ENCODE measurements at places on chromosomes 4 and X.
A peak's percentile ranks its signal among the peaks of the same experiment; 100 is the strongest.

- DNase-seq = no peak
These were observed 344.8 kb upstream of the MAGEB2 start for GRCh38 chrX:29870608-29871007.

DNA sequence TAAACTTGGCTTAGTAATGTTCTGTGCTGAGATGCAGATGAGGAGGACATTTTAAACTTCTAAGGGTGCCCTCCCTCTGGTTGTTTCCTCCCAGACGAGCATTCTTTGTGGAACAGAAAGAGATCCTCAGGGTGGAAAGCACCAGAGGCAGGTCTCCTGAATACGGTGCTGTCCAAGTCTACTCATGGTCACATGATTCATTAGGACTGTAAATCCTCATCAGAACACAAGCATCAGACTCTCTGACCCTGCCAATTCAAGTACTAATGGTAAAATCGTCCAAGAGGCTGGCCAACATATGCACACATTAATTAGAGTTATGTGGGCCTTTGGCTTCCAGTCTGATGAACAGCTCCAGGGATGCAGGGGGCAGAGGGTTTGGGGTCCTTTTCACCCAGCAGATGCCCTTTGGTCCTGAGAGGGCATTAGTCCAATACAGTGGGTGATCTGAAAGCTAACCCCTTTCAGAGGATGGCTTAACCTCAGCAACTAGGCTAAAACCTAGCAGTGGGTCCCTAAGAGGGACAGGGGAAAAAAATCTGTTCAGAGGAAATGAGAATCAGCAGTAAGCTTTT, 18.2 kb downstream of the HAND2 start:
- no peak for DNase-seq

DNA sequence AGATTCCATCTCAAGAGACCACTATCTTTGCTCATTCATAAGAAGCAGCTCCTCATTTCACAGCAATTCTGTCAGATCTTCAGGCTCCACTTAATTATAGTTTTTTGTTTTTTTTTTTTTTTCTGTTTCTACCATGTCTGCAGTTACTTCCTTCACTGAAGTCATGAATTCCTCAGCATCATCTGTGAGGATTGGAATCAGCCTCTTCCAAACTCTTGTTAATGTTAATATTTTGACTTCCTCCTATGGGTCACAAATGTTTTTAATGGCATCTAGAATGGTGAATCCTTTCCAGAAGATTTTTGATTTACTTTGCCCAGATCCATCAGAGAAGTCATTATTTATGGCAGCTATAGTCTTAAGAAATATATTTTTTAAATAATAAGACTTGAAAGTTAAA, 53.1 kb downstream of the BMP2K start:
- no peak for DNase-seq

DNA sequence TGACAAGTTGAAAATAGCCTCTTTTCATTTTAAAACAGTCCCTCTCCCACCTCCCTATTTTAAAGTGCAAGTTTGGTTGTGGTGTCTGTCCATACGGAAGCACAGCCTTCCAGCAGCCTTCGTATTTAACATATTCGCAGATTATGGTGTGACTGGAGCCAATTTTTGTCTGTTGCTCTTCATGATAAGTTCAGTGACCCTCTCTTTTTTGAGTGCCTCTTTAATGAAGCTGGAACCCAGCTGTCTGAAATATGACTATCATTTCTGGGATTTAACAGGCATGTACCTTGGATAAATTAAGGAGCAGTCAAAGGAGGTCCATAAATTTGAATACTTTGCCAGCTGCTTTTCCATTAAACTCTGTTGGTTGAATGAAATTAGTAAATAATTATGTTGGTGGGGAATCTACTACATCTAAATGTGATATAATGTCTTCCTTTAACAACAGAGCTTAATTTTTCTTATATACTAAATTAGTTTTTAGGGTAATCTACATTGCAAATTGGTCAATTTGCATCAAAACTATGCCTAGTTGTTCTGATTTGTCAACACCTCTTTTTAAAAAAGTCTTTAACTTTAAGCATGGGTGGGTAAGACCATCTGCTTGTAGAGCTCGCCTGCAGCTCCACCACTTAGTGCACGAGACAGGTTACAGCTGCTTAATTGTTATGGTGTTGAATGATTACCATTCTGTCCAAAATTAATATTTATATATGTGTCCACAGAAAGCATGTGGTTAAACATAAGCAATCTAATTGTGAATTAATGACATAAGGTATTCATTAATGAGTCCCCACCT, 216.6 kb downstream of the DCTD start:
- no peak for DNase-seq

DNA sequence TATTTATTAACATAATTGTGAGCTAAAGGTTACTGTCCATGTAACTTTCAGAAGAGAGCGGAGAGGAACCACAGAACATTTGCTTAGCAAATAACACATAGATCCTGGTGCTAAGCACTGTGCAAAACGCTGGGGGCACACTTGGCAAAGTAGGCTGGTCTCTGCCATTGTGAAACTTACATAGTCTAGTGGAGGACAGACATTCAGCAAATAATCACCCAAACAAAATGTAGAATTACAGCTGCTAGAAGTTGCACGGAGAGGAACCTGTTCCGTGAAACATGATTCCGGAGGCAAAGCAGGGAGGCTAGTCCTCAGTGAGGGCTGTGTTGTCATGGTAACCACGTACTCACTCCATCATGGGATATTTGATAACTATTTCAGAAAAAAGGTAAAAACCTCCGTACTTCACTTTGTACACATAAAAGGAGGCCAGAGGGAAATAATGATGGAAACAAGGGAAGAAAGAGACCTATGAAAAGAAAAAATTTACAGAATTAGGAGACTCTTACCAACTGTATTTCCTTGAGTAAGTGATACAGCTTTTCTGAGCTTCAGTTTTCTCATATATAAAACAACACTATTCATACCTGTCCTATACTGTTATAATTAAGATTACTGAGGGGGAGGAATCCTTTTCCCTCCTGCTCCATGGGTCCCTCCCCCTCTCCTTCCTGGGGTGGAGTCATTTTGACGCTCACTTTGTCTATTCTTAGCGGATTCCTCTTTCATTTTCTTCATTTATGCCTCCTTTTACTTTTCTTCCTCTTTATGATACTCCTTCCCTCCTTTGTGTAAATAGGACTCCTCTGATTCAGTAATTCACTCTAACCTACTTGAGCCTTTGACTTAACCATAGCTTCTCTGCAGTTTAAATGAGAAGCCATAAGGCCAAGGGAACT, 825 bp upstream of the RASGEF1B start:
- no peak for DNase-seq

DNA sequence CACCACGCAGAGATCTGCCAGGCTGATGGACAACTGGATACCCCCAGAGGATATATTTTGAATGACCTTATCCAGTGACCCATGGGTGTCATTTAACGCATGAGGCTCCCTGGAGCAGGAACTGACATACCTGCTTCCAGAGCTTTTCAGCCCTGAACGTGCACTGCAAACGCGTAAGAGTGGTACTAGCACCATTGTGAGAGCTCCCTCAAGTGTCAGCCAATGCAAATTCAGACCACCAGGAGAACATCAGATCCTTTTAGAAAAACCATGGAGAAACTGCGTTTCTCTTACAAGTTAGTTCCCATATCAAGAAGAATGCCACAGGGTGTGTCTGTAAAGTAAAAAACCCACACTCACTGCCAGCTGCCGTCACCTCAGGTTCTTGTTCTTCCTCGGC, 7.3 kb downstream of the TREX2 start:
- no peak for DNase-seq

DNA sequence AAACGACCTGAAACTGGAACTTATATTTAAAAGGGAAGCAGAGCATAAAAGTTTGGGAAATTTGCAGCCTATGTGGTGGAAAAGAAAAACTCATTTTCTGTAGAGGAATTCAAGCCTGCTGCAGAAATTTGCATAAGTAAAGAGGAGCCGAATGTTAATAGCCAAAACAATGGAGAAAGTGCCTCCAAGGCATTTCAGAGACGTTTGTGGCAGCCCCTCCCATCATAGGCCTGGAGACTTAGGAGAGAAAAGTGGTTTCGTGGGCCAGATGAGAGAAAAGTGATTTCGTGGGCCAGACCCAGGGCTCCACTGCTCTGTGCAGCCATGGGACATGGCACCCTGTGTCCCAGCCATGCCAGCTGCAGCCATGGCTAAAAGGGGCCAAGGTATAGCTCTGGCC, 361.9 kb downstream of the PCDH19 start:
- no peak for DNase-seq

DNA sequence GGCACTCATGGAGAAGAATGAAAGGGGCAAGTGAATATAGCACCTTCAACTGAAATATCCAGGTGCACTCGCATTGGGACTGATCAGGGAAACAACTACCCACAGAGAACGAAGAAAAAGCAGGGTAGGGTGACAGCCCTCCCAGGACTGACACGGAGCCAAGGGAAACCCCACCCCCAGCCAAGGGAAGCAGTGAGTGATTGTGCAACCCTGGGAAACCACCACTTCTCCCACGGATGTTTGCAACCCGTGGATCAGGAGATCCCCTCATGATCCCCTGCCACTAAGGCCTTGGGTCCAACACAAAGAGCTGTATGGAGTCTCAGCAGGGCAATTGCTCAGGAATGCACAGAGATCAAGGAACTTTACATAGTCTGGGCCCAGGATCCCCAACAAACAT, 158.5 kb upstream of the HCCS start:
- no peak for DNase-seq

GRCh38 chr4:89420507-89420906, 112.9 kb upstream of the GPRIN3 start:
- peak; percentile 10 for DNase-seq

DNA sequence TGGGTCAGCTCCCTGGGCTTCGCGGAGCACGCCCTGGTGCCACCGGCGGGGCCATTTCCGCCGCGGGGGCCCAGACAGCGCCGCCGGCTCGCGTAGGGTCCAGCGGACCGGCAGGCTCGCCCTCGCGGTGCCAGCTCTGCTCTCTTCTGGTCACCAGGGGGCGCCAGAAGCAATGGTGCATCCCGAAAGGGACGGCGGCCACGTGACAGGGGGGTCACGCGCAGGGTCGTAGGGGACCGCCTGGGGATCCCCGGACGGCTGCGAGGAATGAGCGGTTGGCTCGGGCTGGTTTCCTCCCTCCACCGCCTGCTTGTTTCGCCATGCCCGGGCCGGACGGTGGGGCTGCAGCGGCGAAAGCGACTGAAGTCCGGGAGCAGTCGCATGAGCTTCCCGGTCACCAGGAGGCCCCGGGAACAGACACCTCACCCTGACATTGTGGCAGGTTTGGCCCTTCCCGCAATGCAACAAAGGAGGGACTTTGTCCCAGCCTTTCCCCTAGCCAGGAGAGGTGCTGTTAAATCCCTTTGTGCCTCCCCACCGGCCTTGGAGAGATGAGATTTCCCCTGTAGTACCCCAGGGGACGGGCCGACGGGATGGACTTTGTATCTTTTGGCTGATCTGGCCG, 15.8 kb downstream of the ZCCHC12 start:
- no peak for DNase-seq

- DNase-seq = no peak
These were observed 98.6 kb upstream of the NR3C2 start for GRCh38 chr4:148540622-148541326.

- no peak for DNase-seq
These were observed 936 bp downstream of the TMEM144 start for GRCh38 chr4:158211222-158211621.

GRCh38 chr4:183157215-183157614, 58.2 kb downstream of the WWC2 start:
- no peak for DNase-seq

DNA sequence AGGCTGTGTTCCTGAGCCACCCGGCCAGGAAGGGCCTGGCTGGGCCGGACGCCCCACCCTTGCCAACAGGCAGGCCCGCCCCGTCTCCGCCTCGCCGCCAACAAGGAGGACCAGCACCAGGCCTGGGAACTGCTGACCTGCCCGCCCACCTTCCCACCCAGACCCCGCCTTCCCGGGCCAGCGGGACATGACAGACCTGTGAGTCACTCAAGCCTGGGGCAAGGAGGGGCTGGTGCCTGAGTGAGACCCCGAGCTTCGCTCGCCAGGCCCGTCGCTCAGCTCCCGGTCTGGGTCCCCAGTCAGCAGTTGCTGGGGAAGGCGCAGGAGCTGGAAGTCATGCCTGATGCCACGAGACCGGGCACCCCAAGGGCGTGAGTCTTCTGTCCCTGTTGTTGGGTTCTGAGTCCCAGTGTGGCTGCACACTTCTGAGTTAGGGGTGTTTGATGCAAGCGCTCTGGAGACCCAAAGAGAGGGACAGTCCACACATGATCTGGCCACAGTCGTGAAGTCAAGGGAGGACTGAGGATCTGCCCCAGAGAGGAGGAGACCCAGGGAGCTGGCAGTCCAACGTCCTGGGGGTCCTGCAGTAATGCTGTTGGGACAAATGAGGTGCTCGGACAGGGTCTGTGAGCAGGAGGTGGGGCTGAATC, at the start of gene DNASE1L1:
TSS of gene DNASE1L1 (minus strand) at position 33 of the 650 bp plus-strand sequence. CDS start 3,686 bp downstream, outside the sequence.
- DNase-seq = peak; percentile 32

DNA sequence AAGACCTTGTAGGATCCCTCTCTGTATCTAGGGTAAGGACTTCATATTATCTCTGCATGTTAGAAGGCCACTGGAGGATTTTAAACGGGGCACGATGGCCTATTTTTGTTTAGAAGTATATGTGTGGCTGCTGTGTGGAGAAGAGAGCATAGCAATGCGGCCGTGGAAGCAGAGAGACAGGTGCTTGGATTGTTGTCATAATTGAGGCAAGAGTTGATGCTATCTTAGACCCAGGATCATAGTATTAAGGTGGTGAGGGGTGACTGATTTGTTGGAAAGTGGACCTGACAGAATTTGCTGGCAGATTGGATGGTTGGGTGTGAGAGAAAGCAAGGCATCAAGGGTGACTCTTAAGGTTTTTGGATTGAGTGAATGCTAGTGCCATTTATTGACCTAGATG, 63.4 kb downstream of the CCKAR start:
- DNase-seq = no peak

All from AG09309 (cell line).